ENCODE measurements at places on chromosomes 12 and 14.

GRCh38 chr12:91349476-91349875 is 166.9 kb upstream of the DCN start:
- peak; percentile 73 for DNase-seq

GRCh38 chr14:72247896-72248465 is 315.8 kb downstream of the RGS6 start:
- peak; percentile 81 for DNase-seq

DNA sequence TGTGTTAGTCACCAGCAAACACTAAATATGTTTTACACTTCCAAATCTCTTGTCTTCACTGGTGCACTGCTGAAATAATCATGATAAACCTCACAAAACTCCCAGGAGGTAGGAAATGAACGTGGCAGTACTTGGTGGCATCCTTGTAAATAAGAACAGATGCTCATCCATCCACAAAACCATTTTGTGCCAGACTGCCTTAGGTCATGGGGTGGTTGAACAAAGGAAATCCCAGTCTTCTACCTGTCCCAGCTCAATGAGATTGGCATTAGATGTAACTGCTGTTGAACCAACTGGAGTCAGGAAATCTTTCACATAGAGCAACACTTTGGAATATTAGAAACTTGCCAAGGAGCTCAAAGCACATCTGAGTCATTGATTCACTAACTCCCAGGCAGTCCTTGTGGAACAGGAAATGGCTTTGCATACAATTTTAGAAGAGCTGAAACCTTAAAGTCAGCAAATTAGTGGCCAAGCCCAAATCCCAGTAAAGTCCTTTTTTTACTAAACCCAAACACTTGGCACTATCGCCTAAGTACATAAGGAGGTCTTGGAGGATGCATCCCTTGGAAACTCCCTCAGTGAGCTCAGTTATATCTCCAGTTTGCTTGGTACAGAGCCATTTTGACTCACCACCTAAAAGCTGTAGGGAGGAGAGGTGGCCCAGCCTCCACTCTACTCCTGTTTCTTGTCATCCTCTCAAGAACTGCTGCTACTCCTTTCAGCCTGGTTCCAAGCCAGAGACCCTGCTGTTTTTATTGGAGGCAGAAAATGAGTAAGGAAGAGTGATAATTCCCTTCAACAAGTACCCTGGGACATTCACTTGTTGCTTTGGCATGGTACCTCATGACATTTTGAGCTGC is 208.0 kb downstream of the NOVA1 start:
- DNase-seq, result peak; percentile 87

DNA sequence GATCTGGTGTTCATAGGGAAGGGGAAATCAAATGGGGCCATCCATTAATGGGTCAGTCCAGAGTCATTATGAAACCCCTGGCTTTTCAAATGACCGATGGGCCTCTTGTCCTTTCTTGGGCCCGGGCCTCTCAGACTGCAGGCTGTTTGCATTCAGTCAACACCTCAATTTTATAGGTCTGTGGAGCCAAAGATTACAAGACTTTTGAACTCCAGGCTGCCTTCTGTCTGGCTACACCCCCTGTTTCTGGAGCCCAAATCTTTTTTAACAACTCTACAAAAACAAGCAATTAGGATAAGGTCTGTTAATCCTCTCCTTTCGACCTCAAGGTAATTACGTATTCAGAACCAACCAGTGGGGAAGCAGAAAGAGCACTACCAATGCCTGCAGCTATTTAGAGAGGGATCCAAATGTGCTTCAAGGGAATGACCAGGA is 35.6 kb downstream of the DUSP6 start:
- no peak for DNase-seq

DNA sequence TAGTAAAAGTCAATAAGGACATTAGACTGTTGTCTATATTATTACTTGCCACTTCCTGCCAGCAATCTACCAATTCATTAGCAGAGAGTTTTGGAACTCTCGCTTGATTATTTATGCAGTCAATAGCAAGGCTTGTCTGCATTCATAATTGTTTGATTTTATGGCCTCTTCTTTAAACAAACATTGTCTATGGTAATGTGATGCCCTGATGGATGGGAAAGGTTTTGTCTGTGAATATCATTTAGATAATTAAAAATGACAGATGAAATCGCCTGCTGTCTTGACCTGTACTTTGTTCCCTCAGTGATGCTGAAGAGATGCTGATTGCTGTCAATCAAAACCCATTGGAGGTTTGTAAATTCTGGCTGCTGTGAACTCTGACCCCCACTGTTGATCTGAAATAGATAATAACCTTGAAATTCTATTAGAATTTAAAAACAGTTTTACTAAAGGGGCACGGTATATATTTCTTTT is 455.3 kb downstream of the NPAS3 start:
- no peak for DNase-seq

DNA sequence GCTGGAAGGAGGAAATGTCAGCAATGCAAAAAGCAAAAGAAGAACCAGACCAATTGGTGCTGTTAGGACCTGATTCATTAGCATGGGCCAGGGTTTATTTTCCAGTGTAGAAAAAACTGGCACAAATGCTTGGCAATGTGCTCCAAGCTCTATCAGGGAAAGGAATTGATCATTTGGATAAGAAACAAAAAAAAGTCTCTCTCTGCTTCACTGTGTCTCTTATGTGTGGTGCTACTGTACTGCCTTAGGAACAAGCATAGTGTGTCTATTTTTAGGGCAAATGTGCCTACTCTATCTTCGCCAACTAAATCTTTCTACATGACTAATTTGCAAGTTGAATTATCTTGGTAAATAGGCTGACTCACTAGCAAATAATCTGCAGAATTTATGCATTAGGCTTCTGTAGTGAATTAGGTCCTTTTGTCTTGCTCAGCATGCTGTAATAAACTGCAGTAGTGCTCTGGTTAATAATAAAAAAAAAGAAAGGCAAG is 236.7 kb downstream of the MDGA2 start:
- DNase-seq, result peak; percentile 19

- no peak for DNase-seq
Measured at GRCh38 chr14:96064866-96065265, 25.7 kb downstream of the C14orf132 start.

- peak; percentile 58 for DNase-seq
Measured at GRCh38 chr14:68771631-68772030, 21.2 kb downstream of the ZFP36L1 start.
